ENCODE measurements at places on chromosomes 3 and 15.

DNA sequence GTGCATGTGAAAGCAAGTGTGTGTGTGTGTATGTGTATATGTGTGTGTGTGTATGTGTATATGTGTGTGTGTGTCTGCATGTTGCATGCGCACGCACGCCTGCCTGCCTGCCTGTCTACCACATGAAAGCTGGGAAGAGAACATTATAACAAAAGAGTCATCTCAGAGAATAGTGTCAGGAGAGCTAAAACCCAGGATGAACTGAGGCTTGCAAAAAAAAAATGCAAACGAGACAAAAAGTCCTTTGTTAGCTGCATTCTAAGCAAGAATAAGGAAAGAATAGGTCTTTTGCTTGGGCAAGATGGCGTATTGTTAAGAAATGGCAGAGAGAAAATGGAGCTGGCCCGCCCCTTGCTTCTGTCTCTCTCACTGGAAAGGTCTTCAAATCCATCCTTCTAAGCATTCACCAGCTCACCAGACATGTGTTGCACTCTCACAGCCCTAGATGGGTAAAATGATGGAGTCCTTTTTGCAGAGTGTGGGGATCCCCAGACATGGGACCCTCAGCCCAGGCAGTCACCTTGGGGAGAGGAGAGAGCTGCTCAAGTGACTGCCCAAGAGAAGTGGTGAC, 16.4 kb downstream of the WNT7A start:
- DNase-seq: no peak

DNA sequence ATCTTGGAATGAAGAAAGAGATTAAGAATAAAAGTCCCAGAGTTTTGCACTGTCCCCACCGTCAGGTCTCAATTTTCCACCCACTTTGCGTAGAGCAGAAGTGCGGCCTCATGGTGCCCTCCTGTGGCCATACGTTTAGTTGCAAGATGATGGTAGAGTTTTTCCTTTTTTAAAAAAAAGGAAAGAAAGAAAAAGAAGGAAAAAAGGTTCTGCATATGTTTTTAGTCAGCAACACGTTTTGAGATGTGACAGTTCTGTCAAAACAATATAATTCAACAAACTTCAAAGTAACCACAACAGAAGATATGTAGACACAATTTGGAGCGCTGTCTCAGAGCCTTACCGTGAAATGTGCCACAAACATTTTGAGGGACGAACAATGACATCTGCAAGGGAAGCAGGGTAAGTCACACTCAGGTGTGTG, 24.6 kb downstream of the EBLN2 start:
- peak; percentile 48 for DNase-seq

DNA sequence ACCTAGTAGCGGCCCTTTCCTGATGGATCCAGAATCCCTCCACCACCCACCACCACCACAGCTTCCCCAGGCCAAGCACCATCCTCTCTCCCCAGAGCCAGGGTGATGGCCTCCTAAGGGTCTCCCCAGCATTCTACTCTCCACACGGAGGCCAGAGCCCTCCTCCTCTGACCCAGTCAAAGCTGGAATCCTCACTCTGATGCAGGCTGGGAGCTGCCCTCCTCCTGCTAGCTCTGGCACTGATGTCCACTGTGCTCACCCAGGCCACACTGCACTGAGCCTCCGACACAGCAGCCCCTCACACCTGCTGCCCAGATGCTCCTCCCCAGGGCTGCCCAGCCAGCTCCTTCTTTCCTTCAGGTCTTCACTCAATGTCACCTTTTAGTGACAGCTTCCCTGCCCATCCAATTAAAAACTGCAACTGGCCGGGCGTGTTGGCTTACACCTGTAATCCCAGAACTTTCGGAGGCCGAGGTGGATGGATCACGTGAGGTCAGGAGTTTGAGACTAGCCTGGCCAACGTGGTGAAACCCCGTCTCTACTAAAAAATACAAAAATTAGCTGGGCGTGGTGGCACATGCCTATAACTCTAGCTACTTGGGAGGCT, 21.0 kb downstream of the XXYLT1 start:
- peak; percentile 29 for DNase-seq

DNA sequence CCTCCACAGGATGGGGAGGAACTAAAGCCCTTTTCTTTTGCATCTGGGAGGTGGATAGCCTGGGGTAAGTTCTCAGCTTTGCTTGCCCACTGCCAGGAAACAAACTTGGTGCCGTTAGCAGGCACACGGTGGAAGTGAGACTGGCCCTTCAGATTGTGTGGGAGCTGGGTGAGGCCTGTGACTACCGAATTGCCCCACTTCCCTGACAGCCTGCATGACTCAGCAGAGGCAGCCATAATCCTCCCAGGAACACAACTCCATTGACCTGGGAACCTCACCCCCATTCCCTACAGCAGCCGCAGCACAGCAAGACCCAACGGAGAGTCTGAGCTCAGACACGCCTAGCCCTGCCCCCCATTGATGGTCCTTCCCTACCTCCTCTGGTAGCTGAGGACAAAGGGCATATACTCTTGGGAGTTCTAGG, 282.6 kb downstream of the KLF13 start:
- no peak for DNase-seq

DNA sequence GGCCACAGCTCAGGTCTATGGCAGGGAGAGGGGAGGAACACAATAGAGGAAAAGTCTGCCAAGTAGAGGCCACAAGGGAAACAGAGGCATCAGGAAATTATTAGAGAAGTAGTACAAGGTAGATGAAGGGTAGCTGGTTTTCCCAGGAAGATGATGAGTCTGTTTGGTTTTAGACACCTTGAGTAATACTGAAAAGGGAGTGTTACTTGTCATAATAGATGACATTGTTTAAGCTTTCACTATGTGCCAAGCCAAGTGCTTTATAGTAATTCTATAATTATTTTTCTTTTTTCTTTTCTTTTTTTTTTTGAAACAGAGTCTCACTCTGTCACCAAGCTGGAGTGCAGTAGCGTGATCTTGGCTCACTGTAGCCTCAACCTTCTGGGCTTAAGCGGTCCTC, 13.7 kb downstream of the PXK start:
- DNase-seq: no peak
